ENCODE measurements at places on chromosomes 6 and 20.

DNA sequence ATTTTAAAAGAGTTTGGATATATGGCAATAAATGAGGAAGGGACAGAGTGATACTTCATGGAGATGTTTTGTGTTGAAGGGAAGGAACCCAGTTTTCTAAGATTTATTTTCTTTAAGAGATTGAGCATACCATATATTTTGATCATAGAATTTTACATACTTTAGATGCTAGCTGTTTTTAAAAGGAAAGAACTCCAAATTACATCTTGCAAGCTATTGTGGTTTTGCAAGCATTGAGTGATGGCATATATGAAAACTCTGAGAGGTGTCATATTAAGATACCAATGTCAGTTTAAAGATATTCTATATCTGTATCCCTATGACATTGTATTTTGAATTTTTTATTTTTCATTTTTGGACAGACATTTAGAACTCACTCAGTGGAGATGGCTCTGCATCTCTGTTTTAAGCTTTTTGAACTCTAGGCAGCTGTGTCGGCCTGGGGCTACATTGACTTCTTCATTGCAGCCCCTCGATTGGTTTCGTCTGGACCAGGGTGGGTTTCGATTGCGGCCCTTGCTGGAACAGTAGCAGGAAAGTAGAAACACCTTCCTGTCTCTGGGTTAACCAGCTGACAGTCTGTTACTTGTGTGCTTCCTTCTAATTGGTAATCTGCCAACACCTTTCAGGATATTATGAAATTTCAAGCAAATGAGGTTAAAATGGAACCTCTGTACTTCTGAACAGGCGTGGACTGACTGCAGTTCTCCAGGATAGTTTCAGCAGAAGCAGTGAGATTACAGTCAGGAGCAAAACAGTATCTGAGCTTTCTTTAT, 14.0 kb downstream of the IGF2R start:
- DNase-seq: no peak

DNA sequence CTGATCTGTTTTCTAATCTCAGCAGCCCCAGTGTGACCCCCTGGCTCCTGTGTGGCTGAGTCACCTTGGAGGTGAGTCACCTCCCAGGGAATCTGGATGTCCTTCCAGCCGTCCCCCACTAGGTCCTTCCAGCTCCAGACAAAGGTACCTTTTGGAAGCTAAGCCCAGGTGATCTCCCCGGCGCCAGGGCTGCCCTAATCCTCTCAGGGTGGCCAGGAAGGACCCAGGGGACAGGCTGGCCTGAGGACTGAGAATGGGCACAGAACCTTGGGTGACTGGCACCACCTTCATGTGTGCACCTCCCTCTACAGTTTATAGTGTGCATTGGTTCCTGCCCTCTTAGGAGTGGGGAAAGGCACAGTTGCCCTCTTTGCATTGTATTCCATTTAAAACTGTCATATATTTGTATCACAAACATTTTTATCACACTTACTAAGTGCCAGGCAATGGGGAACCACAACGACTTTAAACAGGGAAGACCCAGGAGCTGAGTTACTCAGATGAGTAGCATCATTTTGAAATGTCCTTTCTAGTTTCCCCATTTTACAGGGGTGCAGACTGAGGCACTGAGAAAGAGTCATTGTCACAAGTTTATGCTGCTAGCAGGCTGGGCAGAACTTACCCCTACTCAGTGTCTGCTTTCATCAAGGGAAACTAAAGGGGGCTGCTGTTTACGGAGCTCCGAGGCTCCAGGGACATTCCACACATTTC, 2.6 kb upstream of the BPIFB4 start:
- DNase-seq: no peak

GRCh38 chr6:123062670-123063069, 66.6 kb downstream of the CLVS2 start:
- DNase-seq: no peak

DNA sequence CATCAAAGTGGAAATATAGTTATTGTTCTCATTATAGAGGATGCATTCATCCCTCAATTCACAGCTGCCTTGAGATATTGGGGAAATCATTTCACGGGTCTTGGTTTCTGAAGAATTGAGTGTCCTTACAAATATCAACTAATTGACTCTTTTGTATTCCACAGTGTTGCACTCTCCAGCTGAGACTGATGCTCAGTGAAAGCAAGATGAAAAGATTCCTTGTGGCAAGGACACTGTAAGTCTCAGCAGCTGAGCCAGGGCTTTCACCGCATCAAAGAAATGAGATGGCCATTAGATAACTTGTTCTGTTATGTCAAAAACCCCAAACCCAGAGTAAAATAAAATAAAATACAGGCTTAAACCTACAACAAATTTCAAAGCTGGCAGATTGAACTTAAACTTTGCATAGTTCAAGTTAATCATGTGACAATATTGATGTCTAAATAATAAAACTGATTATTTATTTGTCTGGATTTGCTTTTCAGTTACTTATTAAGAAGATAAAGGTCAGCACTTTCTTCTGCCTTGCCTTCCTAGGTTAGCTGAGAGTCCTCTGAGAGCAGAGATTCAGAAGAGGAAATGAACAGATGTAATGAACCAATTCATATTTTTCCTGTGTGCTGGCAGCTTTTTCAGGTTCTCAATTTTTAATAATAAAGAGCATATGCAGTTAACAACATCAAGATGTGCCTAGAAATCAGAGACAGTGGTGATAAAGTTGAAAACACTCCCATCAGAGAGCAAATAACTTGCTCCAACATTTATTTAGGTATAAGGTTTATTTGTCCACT, 82.4 kb upstream of the SMLR1 start:
- no peak for DNase-seq

- DNase-seq: no peak
These were observed at the start of gene DBNDD2 for GRCh38 chr20:45407783-45408645. DBNDD2 (plus strand) TSS chr20:45408289; CDS start chr20:45408468, 179 bp downstream.

DNA sequence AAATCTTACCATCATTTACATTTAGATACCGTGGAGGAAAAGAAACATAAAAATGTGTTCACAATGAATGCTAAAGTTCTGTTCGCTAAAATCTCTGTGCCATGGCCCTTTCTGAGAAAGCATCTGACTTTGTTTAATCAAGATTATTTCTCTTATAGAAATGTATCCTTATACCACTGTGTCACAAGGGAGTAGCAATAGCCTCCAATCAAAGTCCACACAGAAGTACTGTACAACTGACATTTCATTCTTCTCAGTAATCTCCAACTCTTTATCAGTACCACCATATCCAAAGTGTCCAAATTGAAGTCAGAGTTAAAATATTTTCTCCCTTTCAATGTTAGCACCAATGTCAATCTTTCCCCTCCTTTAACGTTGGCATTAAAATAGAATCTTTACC, 6.1 kb downstream of the FERMT1 start:
- no peak for DNase-seq

DNA sequence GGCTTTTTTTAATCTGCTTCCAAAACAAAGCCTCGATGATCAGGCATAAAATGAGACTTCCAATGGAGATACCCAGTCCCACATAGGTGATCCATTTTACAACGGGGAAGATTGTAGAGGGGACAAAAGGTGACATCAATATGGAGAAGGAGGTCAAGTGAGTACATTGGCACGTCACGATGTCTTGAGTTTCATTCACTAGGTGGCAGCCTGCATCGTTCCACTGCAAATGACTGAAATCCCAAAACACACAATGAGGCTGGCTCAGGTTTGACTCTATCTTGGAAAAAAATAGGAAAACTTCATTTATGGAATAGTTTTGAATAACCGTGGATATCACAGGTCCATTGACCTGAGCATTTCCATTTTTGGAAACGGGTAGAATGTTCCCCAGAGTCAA, 32.5 kb downstream of the ADGRF1 start:
- DNase-seq: no peak

DNA sequence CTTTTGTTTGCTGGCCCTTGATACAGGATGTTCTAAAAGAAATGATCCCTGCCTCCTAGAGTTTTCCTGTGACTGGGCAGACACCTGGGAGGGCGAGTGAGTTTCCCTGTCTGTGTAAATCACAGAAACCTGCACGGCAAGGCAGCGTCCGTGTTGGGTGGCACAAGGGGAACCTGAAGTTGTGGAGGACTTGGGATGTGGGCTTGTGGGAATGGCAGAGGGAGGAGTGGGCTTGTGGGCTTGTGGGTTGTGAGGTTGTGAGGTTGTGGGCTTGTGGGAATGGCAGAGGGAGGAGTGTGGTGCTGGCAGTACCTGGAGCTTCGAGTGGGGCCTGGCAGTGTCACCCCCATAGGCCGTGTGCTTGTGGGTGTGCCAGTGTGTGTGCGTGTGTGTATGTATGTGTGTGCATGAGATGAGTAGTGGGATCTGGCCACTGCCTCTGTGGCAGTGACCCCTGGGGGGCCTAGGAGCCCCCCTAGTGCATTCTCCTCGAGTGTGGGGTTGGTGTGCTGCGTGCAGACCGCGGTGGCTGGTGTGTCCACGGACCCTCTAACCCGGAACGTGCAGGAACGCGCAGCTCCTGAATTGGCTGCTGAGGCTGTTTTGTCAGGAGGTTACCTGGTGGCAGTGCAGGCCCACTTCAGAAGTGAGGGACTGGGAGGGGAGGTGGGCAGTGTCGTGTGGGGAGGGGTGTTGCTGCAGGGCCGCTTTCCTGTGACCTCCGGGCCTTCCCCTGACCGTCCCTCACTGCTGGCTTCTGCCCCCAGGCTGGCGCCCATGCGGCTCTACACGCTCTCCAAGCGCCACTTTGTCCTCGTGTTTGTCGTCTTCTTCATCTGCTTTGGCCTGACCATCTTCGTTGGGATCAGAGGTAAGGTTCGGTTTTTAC, 13.0 kb downstream of the TMEM181 start:
- no peak for DNase-seq

DNA sequence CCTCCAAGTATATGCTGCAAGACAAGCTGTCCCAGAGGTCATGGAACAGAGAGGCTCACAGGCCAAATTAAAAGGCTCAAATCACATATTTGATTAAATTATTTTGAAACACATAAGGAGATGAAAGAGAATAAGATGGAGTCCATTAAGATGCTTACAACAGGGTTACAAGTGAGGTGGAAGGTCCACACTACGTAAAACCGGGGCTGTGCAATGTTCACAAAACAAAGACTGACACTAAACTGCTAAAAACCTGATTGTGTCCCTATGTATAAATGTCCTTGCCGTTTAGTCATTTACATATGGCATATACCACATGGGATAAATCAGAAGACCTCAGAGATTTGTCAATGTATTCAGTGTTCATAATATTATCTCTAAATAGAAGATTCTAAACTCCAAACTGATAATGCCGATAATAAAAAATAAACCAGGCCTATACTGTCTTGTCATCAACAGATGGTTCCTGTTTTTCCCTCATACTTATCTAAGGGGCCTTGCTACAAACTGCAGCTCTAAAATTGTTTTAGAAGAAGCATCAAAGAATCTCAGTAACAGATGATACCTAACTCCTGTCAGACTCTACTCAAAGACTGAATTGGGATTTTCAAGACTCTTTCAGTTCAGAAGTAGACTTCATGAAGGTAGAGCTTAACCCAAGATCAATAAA, 51.8 kb upstream of the RIPOR2 start:
- no peak for DNase-seq

DNA sequence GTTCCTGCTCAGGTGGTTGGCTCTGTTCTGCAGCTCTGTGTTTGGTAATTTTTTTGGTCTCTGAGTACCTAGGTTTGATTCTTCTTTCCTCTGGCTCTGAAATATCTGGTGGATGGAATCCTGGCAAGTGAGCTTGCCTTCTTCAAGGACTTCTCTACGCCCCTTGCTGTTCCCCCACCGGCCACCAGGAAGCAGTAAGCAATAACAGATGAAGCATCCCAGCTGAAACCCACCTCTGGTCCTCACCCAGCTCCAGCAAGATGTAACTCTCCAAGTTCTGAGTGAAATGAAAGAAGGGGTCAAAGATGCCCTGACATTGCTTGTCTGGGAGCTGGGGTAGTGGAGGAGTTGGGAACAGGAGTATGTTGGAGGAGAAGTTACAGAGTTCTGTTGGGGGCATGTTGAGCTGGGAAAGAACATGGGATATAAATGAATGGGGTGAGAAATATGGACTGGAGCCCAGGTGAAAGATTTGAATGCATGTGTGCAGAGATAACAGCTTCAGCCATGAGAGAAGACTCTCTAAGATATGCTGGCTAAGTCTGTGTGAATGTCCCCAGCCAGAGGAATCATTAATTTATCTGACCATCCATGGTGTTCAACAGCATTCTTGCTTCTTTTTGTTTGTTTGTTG, 51.3 kb upstream of the GLP1R start:
- DNase-seq: no peak

DNA sequence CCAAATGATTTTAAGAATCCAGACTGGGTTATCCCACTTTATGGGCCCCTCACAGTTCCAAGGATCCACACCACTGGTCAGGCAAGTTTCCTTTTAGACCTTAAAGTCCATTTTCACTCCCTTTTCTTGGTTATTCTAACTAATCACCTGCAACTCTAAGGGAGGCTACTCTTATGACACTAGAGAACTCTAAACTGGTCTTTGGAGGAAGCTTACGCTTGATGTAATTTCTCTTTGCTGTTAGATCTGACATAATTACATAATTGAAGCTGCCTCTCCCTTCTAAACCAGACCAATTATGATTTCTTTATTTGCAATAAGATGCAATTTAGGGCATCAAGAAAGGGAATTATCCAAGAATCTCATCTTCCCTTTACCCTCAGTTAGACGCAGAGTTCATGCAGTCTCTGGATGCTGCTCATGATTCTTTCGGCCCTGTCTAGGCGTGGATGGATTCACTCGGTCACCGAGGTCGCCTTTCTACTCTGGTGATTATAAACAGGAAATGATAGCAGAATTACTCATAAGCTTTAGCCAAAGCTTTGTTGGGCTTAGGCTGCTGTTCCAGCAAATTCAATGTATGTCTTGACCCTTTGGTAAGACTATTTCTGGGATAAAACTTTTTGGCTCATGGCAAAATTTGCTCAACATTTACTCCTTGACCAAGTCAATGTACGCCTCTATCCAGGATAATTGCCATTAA, 166.4 kb upstream of the PRND start:
- DNase-seq: no peak

GRCh38 chr20:35992713-35993335, 24.4 kb downstream of the CNBD2 start:
- DNase-seq: peak; percentile 42

DNA sequence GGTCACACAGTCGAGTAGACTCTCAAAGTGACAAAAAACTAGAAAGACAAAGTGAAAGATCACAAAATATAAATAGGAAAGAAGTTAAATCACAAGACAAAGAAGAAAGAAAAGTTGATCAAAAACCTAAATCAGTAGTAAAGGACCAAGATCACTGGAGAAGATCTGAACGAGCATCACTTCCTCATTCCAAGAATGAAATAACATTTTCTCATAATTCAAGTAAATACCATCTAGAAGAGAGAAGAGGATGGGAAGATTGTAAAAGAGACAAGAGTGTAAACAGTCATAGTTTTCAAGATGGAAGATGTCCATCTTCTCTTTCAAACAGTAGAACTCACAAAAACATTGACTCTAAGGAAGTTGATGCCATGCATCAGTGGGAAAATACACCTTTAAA, 31.6 kb upstream of the GJA10 start:
- DNase-seq: no peak

GRCh38 chr6:151629791-151630190, 136.0 kb downstream of the CCDC170 start:
- no peak for DNase-seq

DNA sequence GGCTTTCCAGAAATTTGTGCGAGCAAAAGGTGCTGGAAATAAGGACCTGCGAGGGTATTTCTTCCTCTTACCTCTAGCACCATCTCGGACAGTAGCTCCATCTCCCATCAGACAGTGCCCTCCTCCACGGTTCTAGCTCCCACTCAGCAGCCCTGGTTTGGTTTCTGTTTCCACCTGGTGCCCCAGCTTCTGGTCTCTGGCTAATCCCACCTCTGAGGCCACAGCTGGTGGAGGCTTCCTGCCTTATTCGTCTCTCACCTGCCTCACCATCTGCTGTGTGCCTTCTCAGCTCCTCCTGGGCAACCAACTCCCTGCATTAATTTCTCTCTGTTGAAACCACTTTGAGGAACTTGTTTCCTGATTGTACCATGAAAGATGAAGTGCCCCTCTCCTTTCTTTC, 162.4 kb upstream of the CDYL start:
- no peak for DNase-seq

All from NCI-H1417 treated with DMSO at 0.1 percent for 48 hours (cell line).